ENCODE measurements at places on chromosomes 5 and 9.
A peak's percentile ranks its signal among the peaks of the same experiment; 100 is the strongest.

- no peak for DNase-seq
These were observed 111.0 kb downstream of the KLHL3 start for GRCh38 chr5:137624786-137625349.

DNA sequence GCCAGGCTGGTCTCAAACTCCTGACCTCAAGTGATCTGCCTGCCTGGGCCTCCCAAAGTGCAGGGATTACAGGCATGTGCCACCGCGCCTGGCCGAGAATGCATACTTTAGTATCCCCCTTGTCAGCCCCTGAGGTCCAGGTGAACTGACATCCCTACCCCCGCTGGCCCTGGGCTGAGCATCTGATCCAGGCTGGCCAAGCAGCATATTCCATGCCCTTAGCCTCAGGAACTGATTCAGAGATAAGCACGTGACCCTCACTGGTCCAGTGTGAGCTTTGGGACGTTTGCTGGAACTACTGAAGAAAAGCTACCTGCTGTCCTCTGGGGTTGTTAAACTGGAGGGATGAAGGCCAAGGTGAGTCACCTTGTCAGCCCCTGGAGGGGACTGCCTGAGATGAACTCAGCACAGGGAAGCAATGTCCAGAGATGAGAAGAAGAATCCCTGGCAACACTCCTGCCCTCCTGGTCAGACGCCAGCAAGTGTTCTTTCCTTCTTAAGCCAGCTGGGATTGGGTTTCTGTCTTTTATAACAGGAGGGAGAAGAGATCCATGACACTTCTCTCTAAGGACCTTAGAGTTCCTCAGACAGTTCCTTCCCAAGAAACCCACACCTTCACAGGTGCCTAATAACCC, 59.1 kb upstream of the FBXW11 start:
- peak; percentile 47 for DNase-seq

- no peak for DNase-seq
These were observed 27.2 kb upstream of the MED10 start for GRCh38 chr5:6405591-6405990.

DNA sequence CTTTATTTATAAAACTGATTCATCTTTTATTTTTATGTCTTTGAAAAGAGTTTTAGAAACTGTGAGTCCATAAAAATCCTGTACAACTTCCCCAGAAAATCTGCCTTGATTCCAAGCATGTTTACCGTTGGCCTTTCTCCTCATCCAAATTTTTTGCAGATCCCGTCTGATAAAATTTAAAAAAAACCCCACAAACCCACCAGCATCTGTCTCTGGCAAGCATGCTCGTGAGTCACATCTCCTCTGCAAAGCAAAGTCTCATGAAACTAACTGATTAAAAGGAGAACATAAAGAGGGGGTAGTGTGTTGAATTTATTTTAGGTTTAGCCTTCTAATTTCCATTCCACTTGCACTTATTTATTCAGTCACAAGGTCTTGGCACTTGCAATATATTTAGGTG, 109.4 kb downstream of the MAT2B start:
- DNase-seq = no peak

DNA sequence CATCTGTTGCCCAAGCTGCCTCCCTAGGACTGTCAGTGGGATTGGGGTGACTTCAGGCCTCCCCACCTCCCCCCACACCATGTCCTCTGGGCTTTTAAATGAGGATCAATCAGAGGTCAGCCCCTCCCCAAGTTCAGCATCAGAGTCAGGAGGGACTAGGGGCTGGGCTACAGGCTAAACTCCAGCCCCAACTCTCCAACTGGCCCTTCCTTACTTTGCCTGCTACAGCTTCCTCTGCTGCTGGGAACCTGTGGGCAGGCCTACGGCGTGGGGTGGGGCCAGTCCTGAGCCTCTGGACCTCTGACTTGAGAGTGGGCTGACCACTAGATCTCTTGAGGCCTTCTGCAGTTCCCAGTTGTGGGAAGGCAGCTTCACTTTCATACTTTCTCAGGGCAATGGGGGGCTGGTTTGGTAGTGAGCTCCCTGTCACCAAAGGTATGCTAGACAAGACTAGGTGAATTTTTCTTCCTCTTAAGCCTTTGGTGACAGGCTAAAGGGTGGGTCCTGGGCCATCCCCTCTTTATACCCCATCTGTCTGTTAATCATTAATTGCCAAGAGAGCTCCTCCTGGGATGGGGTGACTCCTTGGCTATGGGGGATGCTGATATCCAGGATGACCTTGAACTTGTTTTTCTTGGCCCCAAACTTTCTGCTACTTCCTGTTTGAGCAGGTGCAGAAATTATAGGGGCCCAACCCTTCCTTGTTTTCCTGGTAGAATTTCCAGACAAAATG, 10.8 kb upstream of the DAB2IP start:
- DNase-seq = no peak

DNA sequence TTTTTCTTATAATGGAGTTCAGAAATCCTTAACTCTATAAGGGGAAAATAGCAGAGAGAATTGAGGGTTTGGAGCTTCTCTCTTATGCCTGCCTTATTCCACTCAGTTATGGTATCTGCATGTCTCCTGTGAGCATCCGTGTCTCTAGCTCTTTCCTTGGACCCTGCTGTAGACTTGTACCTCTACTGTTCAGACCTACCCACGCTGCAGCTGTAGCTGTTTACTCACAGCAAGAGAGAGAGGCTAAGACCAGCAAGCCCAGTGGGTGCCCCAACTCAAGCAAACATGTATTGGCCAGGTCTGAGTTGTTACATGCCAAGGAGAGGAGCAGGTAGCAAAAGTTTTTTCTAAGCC, 7.1 kb upstream of the PCSK1 start:
- no peak for DNase-seq

DNA sequence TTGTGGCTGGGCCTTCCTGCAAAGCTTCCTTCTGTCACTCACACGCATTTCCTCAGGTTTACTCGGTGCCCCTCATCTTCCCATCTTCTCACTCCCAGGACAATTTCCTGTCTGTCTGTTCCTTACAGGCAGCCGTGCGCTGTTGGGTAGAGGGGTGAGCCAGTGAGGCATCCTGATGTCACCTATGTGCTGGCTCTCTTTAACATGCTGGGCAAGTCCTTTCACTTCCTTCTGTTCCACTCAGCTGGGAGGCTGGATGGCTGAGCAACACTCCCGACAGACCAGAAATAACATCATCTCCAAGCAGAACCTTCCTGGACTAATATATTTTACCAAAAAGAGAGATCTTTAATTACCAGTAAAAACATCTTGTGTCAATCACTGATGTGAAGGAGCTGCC, 103.0 kb downstream of the HSD17B3 start:
- DNase-seq = peak; percentile 16

- DNase-seq = no peak
These were observed 91.7 kb downstream of the RFK start for GRCh38 chr9:76302543-76302942.

- no peak for DNase-seq
These were observed 2.6 kb downstream of the NR5A1 start for GRCh38 chr9:124504530-124505005.

- no peak for DNase-seq
These were observed 331.3 kb upstream of the SEMA6A start for GRCh38 chr5:116905885-116906284.

GRCh38 chr9:132846109-132846917, 31.8 kb downstream of the AK8 start:
- no peak for DNase-seq

DNA sequence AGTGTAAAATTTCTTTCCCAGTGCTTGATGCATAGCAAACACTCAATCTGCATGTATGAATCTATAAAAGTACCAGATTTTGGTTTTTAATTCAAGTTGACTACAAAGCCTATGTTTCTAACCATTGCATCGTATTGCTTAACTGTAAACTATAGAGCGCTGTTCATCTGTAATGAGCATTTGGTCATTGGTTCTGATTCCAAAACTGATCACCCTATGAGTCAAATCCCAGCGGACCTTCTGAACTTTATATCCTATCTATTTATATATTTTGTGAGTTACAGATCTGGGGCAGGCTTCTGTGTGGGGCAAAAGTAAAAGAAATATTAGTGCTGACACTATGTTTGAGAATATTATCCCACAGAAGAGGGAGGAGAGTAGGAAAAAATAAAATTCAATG, 305.7 kb upstream of the TNC start:
- DNase-seq = no peak

GRCh38 chr9:15642369-15642962, 89.6 kb downstream of the CCDC171 start:
- peak; percentile 47 for DNase-seq

DNA sequence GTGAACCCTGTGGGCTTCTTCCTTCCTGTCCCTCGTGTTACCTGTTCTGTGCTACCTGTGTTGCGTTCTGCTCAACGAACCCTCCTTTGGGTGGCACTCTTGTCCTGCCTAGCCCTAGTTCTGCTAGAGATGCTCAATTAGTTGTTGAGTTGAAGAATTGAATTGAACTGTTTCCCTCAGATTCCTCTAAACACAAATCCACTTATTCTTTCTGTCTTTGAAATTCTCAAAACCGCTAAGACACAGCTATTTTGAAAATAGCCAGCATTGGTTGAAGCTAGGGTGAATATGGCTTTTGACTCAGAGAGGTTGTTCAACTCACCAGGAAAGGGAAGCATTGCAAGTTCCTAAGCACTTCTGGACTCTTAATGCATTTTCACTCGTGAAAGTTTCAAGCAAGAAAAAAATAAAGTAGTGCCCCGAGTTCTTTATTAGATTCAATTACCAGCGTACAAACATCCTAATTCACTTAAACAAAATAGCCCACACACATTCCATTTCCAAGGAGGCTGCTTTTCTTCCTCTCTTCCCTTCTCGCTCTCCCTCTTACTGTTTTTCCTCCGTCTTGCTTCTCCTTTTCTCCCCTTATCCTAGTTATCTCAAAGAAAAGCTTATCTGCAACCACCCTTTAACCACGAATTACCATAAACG, 642 bp upstream of the ITGA1 start:
- DNase-seq = peak; percentile 62

Data from kidney tubule cell (primary cell).